IMR-90 (cell line): ENCODE measurements at places on chromosomes 16 and 17.

- DNase-seq = no peak
These were observed 576 bp downstream of the EPOP start for GRCh38 chr17:38674014-38674748.

DNA sequence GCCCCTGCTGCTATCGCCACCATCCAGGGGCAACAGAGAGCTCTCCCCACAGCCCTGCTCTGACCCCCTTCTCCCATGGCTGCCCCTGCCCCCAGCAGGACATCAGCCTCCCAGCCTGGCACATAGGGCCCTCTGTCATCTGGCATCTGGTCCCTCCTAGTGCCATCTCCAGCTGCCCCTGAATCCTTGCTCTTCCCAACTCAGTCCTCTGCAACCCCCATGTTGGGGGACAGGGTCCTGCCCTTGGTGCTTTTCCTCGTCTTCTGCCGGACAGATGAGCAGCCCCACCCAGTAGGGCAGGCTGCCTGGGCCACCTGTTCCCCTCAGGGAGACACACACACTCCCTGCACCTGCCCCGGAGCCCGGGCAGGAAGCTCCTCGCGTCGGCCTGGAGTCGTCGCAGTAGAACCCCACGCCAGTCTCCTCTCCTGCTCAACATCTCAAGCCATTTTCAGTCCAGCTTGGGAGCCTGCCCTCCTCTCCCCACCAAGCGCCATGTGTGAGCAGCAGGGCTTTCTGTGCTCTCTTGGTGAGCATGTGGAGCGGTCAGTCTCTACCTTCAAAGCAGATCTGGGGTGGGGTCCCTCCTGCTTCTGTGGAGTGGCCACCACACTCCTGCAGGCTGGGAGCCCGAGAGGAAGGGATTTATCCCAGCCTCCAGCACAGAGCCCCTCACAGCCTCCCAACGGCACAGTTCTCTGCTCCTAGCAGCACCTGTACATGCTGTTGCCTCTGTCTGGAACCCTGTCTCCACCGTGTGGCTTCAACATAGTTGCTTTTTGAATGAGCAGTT is 28.2 kb downstream of the TNFRSF13B start:
- no peak for DNase-seq

- peak; percentile 90 for DNase-seq
These were observed 46.6 kb downstream of the PECAM1 start for GRCh38 chr17:64343833-64344637.

DNA sequence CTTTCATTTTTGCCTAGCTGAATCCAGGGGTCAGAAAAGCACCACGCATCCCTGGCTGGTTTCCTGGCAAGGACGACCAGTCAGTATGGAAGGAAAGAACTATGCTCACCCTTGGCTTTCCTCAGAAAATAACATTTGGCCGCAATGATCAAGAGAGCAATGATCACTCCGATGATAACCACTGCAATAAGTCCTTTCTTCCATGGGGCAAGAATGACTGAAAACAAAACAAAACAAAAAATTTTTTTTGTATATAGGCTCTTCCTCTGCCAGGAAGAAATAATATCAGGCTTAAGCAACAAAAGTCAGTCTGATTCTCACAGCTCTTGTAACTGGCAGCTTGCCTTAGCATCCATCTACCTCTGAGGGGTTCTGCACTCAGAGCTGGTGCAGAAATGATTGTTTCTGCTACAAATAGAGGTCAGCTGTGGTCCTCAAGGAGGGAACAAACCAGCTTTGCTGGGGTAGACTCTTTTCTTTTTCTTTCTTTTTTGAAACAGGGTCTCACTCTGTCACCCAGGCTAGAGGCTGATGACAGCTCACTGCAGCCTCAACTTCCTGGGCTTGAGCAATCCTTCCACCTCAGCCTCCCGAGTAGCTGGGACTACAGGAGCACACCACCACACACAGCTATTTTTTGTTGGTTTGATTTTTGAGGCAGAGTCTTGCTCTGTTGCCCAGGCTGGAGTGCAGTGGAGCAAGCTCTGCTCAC is 35.7 kb downstream of the PECAM1 start:
- peak; percentile 10 for DNase-seq

DNA sequence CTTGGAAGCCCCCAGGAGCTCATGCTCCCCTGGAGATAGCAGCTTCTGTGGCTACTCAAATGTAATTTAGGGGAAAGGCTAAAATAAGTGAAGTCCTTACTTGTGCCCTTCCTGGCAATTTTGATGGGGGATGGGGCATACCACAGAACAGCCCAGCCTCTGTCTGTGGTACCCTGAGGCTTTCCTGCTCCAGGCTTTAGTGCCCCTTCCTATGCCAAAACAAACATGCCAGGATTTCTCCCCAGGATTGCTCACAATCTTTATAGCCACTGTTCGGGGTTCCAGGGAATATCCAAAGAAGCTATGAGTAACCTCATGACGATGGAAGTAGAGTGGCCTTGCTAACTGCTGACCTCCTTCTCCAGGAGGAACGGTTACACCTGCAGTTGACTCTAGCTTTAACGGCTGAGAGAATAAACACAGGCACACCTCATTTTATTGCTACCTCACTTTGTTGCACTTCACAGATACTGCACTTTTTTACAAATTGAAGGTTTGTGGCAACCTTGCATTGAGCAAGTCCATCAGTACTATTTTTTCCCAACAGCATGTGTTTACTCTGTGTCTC is 24.9 kb downstream of the CCL4 start:
- no peak for DNase-seq

GRCh38 chr16:82605076-82605475 is 21.7 kb upstream of the CDH13 start:
- no peak for DNase-seq

GRCh38 chr17:61757168-61757567 is 106.2 kb downstream of the BRIP1 start:
- no peak for DNase-seq

GRCh38 chr16:55492756-55493380 is 13.9 kb downstream of the MMP2 start:
- DNase-seq = no peak

GRCh38 chr16:65876056-65876408 is 490.5 kb upstream of the CDH5 start:
- DNase-seq = peak; percentile 51

- no peak for DNase-seq
These were observed 32.7 kb upstream of the DNAH9 start for GRCh38 chr17:11565591-11565990.

- DNase-seq = no peak
These were observed 182.5 kb downstream of the SNX29 start for GRCh38 chr16:12159028-12159427.

DNA sequence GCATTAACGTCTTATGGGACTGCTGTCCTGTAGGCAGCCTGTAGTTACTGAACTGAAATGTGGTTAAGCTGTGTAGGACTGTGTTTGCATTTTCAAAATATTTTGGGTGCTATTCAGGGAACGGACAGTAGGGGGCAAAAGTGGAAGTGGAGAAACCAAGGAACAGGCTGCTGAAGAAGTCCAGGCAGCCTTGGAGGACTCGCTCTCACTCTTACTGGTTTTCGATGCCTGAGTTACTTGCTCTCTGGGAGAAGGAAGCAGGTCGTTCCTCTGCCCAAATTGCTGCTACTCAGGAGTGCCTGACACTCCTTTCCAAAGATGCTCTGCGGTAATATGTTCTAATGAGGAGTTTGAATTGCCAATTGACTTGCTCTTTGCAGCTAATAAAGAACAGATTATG is 64.5 kb upstream of the RBFOX1 start:
- DNase-seq = no peak

DNA sequence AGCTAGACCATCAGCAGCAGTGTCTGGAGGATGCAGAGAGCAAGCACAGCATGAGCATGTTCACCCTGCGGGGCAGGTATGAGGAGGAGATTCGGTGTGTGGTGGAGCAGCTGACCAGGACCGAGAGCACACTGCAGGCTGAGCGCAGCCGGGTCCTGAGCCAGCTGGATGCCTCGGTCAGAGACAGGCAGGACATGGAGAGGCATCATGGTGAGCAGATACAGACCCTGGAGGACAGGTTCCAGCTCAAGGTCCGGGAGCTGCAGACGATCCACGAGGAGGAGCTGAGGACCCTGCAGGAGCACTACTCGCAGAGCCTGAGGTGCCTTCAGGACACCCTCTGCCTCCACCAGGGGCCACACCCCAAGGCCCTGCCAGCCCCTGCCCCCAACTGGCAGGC is 38.8 kb downstream of the PLD6 start:
- no peak for DNase-seq

DNA sequence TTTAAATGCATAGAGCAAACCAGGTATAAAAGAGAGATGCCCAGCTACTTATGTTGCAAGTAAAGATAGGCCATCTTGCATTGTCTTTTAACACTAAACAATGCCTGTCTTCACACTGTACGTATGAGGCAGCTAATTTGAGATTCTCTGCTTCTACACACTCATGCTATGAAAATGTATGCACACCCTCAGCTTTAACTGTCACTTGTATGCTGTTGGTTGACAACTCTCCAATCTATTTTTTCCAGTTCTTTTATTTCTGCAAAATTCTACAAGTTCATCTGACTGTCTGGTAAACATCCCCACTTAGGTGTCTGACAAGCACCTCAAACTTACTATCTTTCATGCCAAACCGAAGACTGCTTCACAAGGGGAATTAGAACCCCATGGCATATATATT is 131.7 kb upstream of the SOX9 start:
- no peak for DNase-seq

DNA sequence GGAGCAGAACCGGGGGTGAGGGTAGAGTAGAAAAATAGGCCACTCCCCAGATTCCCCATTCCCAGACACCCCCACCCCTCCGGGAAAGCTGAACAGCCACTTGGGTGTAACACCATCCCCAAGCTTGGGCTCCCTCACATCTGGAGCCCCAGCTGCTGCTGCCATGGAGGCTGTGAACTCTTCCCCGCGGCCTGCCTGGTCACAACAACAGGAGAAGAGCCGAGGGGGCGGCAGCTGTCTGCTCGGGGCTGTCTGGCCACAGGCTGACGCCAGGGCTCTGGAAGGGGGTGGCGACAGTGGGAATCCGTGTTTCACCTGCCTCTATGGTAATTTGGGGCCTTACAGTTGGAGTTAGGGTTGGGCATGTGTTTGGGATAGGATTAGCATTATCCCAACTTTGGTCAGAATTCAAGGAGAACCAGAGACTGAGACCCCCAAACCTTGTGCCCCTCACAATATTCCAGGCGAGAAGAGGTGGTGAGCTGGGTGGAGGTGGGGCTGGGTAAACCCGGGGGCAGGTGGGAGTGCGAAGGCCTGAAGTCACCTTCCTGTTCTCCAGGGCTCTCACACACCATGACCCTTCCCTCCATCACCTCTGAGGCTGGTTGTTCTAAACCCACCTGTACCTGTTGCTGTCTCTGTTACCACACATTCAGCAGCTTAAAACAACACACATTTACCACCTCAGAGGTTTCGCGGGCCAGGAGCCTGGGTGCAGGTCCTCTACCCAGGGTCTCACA is 29.7 kb upstream of the NXPH3 start:
- no peak for DNase-seq

DNA sequence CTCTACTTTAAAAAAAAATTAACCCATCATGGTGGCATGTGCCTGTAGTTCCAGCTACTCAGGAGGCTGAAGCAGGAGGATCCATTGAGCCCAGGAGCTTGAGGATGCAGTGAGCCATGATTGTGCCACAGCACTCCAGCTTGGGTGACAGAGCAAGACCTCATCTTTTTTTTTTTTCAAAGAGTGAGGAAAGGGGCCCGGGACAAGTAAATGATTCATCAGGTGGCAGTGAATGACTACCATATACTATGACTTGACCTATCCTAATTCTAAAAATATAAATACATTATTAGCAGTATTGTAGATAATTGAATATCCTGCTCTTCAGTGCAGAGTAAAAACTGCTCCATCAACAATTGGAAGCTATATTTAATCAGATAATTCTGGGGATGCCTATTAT is 55.3 kb downstream of the CLUH start:
- no peak for DNase-seq

DNA sequence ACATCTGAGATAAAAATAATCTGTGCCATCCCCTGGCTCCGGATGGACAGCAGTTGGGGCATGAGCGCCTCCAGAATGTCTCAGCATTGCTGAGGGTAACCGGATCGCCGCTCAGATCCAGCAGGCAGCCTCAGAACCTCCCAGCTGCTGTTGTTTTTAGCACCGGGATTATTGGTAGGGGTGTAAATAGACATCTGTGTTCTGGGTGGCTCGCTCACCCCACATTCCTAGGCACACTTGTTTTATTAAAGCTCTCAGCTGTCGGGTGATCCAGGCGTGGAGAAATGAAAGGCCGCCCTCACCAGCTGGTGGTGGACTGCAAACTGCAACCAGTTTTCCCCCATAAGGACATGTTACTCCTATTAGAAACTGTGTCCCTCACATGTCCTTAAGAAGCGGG is 32.1 kb downstream of the MYH3 start:
- no peak for DNase-seq

DNA sequence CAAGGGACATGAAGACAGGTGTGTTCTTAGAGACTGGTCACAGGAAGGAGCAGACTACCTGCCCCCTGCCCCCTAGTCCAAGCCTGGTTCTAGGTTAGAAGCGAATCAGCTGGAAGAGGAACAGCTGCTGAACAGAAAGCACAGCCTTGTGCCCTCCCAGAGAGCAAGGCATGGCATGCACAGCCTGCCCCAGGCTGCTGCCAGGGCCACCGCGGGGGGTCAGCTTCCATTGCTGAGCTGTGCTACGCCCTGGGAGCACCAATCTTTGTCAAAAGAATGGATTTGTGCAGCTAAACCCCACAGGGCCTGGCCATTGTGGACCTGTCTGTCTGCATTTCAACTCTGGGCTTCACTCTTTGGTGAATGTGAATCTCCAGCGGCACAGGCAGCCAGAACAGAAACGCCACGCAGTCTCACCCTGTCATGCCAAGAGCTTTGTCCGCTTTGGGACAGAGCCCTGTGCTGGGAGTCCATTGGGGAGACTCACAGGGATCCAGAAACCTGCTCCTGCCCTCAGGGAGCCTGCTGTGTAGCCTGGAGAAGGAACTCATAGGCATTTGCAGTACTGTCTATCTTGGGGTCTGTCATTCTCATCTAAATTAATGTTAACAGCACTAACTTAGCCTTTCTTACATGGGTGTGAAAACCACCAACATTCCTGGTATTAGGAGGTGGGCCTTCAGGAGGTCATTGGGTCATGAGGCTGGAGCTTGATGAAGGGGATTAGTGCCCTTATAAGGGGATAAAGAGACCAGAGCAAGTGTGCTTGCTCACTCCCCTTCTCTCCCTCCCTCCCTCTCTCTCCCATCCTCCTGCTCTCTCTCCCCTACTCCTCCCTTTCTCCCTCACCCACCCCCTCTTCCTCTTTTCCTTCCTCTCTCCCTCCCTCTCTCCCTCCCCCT is 25.6 kb upstream of the CDRT4 start:
- no peak for DNase-seq

DNA sequence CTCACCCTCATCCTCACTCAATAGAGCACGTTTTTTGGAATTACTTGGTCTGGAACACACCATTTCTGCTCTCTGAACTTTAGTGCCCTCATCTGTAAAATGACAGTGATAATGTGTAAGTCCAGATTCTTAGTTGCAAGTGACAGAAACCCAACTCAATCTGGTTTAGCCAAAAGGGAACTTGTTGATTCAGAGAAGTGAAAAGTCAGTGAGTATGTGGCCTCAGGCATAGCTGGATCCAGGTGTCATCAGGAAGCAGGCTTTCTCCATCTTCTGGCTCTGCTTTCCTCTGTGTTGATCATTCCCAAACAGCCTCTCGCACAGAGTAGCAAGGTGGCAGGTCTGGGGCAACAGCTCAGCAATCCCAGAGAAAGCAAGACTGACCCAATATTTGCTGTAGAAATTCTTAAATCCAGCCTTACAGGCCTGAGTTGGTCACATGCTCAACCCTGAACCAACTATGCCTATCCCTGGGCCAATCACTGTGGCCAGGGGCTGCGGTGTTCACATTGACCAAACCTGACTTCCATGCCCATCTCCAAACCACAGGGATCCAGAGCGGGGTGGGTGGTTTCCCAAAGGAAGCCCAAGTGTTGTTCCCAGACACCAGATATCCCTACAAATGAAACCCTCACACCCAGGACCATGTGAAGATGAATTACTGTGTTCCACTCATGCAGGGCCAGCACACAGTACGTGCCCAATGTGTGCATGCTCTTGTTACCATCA is 23.3 kb upstream of the ALKBH5 start:
- no peak for DNase-seq
